ENCODE measurements at places on chromosomes 2 and 18. TPM values are rescaled to one million over a fixed set of nuclear protein-coding genes. Genes with fewer than 3 reads are reported as not detected.

The CCDC74B gene
- 1.8 TPM for total RNA-seq

The ELP2 gene
- total RNA-seq: 59.7 TPM

The CAPN14 gene
- total RNA-seq: not detected

The MROH2A gene
- total RNA-seq: not detected

The AGXT gene
- 0.56 TPM for total RNA-seq

The SLC4A5 gene
- total RNA-seq: 1.3 TPM

The FAM228A gene
- 0.88 TPM for total RNA-seq

The DNAJC5G gene
- total RNA-seq: not detected

The OTX1 gene
- 0.37 TPM for total RNA-seq

DNA sequence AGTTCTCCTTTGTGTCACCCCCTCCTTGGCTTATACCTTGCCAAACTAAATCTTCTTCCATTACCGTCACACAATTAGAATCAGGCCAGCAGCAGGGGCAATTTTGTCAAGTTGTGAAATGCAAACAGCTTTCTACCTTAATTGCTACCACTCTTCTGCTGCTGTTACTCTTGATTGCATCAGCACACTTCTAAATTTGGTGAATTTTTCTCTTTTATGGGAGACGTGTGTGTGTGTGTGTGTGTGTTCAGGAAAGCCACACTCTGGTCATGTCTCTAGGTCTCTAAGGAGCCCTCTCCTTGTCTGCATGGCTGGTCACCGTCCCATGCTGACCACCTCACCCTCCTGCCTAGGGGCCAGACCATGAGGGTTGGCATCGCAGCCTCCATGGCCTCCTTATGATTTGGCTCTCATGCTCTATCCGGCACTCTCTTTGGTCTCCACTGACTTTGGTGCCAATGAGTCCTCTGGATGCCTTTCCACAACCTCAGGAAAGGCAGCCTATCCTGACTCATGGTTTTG is 87.7 kb downstream of the GATA6 start:
- DNase-seq: no peak

DNA sequence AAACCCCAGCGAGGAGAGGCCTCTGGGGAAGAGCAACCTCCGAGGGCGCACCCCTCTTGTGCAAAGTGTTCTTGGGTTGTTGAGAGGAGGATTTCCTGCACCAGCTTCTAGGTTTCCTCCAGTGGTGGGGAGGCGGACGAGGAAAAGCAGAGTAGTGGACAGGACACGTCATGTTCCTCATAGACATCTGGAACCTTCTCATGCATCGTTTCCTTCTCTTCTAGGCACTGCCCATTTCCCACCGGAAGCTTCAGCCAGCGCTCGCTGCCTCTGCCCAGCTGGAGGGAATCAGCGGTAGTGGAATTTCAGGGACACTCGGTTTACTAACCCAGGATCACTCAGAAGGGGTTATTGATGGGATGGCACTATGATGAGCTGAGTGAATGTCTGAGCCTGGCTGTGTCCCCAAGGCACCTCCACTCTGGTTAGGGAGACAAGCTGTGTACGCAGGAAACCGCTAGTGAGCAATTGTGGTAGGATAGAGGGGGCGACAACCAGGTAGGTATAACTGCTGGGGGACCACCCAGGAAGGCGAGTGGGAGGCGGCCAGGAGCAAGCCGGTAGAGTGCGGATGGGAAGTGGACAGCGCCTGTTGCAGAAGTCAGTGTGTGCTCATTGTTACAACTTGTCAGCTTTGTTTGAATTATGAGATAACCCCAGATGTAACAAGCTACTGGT is 960 bp upstream of the APOB start:
- DNase-seq: no peak

DNA sequence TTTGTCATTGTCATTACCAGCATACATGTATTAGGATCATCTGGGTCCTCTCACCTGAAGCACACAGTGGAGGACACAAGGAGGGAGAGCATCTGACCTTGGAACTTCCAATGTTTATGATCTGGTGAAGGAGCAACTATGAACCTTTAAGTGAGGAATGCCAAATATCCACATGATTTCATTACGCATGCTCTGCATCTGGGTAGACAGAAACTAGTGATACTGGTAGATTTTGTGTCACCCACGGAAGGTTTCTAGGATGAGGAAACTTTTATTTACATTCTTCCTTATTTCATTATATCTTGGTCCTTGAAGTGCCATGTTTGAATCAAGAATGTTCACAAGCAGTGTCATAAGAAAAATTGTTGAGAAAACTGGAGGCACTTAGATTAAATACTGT is 32.1 kb downstream of the SPC25 start:
- DNase-seq: no peak

DNA sequence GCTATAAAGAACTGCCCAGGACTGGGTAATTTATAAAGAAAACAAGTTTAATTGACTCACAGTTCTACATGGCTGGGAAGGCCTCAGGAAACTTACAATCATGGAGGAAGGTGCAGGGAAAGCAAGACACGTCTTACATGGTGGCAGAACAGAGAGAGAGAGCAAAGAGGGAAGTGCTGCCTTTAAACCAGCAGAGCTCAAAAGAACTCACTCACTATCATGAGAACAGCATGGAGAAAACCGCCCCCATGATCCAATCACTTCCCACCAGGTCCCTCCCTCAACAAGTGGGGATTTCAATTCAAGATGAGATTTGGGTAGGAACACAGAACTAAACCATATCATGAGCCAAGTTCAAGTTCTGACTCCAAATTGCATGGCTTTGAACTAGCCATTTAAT is 62.8 kb upstream of the PPP1CB start:
- DNase-seq: no peak

DNA sequence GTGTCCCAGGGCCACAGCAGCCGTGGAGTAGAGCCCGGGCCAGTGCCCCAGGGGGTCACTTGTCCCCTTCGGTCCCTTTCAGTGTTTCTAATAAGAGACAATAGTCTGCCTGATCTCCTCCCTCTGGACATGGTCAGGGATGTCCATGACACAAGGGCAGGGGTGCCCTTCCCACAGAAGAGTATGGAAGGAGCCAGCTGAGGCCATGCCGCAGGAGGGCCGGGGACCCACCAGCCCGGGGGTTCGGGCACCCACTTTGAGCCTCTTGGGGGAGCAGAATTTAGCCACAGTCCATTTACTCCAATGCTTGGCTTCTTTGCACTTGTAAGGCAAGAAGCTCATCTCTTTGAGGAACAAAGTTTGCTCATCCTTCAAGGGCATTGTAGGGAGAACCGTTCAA is 88.7 kb upstream of the ATG16L1 start:
- no peak for DNase-seq

DNA sequence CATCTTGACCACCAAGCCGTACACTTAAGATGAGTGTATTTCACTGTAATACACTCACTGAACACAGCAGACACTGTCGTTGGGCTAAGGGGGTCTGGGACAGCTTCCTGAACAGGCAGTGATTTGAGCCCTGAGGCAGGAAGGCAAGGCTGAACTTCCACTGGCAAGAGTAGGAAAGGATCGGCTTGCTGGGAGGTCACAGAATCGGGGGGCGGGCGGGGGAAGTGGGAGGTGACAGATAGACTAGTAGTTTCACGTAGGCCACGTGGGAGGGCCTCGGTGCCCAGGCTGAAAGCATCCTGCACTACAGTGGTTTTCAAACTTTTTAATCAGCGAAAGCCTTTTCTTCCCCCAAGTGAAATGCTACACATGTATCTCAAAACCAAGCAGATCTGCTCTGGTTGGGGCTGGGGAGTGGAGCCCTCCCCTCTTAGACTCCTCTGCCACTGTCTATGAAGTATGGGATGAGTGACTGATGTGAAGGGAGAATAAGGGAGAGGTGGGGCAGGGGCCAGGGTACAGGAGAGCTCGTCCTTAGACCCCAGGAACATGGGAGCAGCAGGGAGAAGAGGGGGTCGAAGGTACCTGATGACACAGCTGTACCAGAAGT is 8.6 kb downstream of the PARD6G start:
- no peak for DNase-seq

DNA sequence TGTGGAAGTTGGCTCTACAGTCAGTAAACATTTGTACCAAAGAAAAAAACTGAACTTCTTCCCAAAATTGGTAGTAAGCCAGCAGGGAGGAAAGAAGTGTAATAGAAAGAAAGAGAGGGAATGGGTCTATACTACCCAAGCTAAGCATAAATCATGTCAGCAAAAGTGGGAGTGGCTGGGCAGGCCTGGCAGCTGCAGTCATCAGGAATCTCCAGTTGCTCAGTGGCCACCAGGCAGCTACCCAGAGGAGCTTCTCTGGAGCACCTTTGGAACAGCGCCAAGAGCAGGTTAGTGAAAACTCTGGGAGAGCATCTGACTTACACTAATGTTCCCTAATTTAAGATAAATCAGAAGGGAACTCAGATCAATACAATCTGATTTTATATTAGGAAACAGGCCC is 14.3 kb downstream of the FRZB start:
- no peak for DNase-seq

GRCh38 chr18:63981719-63982118 is 11.8 kb downstream of the SERPINB8 start:
- DNase-seq: no peak

DNA sequence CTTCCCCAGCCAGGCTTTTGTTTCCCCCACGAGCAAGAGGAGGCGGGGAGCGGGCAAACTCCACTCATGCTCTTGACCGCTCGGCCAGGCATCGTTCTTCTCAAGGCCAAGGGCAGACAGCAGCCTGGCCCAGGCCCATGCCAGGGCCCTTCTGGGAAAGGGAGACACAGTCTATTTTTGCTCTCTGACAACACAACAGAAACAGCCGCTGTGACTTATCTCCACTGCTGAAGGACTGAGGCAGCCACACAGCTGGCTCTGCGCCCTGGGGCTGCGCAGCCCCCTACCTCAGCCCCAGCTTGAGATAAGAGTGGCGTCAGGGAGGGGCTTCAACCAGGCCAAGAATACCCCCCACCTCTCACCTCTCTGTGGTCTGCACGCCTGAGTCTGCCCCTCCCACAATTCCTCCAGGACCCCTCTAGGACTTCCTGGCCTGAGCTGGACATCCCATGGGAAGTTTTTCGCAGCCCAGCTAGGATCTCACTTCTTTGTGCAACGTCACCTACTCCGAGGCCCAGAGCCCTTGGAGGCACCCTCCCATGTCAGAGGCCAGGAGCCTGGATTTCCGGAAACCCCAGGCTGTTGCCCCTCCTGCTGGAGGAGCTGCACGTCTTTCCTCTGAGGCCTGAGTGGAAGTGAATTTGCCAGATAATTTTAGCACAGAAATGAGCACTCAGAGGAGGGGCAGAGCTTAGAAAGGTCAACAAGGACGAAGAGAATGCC is 118.9 kb upstream of the OTOS start:
- DNase-seq: no peak

GRCh38 chr18:48645427-48646002 is 106.7 kb downstream of the CTIF start:
- no peak for DNase-seq

GRCh38 chr2:50097148-50097547 is 934.8 kb downstream of the NRXN1 start:
- no peak for DNase-seq
